Hematopoietic multipotent progenitor cell treated with erythropoietin and hydrocortisone succinate and interleukin-3 and kit ligand, for 4 days (in vitro differentiated cells): ENCODE measurements at places on chromosomes 4 and X.

DNA sequence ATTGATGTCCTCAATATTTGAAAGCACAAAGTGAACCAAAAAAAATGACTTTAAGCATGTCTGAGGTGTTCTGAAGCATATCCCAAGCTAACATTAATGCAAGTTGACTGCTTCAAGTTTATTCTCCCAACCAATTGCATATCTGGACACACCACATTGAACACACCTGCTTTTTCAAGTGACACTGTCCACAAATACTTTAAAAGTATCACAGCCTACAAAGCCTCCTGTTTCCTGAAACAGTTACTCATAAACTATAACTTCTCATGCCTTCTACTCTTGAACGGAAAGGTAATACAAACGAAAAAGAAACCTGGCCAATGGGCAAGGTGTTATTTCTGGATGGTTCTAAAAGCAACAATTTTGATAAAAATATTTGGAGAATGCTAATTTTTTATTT, 1.1 kb downstream of the CDKL2 start:
- DNase-seq, result no peak

DNA sequence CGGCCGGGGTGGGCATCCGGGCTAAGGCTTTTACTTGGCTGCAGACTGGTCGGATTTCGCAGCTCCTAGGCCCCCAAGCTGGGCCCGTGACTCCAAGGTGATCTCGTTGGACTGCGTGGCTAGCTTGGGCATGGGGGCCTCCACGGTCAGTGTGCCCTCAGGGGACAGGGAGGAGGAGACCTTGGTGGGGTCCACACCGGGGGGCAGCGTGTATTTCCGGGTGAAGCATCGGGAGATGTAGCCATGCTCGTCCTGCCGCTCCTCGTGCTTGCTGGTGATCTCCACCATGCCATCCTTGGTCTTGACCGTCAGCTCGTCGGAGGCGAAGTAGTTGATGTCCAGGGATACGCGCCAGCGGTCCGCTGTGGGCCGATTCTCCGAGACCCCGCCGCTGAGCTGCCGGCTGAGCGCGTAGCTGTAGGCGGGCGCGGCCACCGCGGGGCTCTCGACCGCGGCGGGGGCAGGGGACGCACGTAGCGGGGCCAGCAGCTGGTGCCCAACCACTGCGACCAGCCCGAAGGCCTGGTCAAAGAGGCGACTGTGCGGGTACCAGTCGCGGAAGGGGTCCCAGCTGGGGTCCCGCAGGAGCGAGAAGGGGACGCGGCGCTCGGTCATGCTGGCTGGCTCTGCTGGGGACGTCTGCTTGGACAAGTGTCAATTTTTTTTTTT, 881 bp upstream of the CACNA1F start:
- DNase-seq, result no peak

- DNase-seq, result peak; percentile 31
Observed at GRCh38 chrX:40314070-40314469, 216.3 kb upstream of the BCOR start.

DNA sequence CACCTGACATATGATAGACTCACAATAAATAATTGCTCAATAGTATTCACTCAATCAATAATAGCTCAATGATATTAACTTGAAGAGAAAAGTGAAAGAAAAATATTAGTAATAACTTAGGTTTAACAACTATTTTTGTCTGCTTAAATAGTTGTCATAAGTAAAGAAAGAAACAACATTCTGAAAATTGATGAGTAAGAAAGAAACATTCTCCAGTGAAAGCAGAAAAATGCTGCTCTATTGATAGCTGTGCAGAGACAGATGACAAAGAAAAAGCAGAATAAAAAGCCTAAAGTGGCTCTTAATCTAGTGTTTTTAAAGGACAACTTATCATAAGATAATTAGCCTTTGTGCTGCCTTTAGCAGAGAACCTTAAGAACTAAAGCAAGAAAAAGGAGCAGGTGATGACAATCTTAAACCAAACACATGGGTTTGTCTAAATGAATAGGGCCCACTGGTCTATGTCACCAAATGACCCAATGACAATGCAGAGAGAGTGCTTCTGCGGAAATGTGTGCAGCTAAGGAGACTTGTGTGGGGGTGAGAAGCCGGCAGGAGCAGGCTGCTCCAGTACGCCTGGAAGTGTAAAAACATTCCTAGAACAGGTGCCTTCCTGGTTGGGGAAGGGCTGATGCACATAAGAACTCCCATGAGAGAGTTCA, 13.2 kb downstream of the HS3ST1 start:
- DNase-seq, result no peak

GRCh38 chr4:56874166-56874565, 33.5 kb upstream of the REST start:
- no peak for DNase-seq

GRCh38 chrX:43862434-43862833, 19.8 kb downstream of the MAOB start:
- DNase-seq, result no peak

GRCh38 chr4:103075894-103076746, 441 bp downstream of the SLC9B2 start:
- DNase-seq, result peak; percentile 85

- peak; percentile 76 for DNase-seq
Observed at GRCh38 chr4:14008494-14008893, 381.0 kb upstream of the BOD1L1 start.

- DNase-seq, result peak; percentile 88
Observed at GRCh38 chr4:122716825-122717448, 15.6 kb upstream of the BBS12 start.

GRCh38 chr4:2714918-2715317, 41.2 kb downstream of the TNIP2 start:
- no peak for DNase-seq

GRCh38 chrX:39456894-39457604, 640.7 kb downstream of the BCOR start:
- no peak for DNase-seq

DNA sequence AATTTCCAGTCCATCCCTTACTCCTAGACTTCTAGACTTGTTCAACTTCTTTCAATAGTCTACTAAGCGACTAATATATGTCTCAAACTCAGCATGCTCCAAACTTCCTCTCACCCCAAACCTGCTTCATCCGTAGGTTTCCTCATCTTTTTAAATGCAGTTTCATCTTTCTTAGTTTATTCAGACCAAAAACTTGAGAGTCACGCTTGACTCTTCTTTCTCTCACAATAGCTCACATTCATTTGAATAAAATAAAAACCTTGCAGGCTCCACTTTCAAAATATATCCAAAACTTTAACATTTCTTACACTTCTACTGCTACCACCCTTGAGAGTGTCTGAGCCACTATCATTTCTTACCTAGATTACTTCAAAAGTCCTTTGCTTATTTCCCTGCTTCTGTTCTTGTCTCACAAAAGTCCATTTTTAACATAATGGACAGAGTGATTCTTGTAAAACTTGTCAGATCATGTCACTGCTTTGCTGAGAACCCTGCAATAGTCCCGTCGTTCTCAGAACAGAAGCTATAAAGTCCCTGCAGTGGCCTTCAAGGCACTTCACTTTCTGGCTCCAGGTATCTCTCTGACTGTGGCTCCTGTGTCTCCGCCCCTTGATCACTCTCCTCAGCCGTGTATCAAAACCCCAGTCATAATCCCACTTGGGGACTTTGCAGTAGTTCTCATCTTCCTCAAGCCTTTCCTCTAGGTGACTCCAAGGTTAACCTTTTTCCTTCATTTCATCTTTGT, 167.6 kb downstream of the ARHGAP24 start:
- no peak for DNase-seq

DNA sequence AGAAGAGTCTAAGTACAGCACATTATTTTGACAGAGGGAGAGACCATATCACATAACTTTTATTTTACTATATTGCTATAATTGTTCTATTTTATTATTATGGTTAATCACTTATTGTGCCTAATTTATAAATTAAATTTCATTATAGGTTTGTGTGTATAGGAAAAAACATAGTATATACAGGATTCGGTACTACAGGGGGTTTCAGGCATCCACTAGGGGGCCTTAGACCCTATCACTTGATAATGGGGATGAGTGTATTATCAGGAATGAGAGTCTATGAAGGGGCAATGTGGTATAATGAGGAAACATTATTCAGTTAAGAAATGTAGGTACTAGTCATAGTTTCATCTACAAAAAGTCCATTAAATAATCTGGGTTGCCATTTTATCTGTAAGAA, 833.1 kb downstream of the C4orf33 start:
- DNase-seq, result peak; percentile 22

GRCh38 chr4:4693755-4694295, 152.0 kb upstream of the STX18 start:
- DNase-seq, result no peak

- no peak for DNase-seq
Observed at GRCh38 chr4:6368096-6368495, 98.4 kb downstream of the WFS1 start.

GRCh38 chrX:37075892-37076595, 67.9 kb downstream of the FAM47C start:
- no peak for DNase-seq

GRCh38 chr4:37383579-37384229, 139.2 kb downstream of the NWD2 start:
- DNase-seq, result peak; percentile 74

DNA sequence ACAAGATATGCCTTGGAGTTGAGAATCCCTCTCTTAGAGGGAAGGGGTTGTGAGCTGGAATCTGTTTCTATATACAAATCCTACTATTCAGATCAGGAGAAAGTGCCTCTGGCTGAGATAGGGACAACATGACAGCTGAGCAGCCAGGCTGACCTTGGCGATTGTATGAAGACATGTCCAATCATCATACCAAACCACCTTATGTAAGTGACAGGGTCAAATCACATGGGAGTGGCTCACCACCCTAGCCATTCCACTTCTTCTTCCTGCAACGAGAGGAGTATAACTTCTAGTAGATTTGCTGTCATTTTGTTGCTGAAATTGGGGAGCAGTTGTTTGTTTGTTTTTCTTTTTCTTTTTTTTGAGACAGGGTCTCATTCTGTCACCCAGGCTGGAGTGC, 48.3 kb upstream of the TMEM150C start:
- DNase-seq, result no peak

DNA sequence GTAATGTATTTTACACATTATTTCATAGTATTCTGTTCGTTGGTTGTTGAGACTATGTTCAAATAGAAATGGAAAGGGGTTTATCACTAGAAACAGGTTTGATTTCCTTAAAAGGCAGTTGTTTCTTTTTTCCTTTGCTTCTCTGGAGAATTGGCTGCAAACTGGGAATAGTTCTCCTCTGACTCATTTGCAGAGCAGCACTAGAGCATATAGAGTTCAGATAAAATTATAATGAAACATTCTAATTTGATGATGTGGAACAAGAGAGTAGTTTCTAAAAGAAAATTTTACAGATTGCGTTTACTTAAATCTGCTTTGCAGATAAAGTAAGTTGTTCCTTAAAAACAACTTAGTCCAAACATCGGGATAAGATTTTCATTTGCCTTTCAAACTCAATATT, 29.7 kb downstream of the SYNPO2 start:
- no peak for DNase-seq

- DNase-seq, result no peak
Observed at GRCh38 chr4:106032851-106033286, 137.6 kb downstream of the NPNT start.

DNA sequence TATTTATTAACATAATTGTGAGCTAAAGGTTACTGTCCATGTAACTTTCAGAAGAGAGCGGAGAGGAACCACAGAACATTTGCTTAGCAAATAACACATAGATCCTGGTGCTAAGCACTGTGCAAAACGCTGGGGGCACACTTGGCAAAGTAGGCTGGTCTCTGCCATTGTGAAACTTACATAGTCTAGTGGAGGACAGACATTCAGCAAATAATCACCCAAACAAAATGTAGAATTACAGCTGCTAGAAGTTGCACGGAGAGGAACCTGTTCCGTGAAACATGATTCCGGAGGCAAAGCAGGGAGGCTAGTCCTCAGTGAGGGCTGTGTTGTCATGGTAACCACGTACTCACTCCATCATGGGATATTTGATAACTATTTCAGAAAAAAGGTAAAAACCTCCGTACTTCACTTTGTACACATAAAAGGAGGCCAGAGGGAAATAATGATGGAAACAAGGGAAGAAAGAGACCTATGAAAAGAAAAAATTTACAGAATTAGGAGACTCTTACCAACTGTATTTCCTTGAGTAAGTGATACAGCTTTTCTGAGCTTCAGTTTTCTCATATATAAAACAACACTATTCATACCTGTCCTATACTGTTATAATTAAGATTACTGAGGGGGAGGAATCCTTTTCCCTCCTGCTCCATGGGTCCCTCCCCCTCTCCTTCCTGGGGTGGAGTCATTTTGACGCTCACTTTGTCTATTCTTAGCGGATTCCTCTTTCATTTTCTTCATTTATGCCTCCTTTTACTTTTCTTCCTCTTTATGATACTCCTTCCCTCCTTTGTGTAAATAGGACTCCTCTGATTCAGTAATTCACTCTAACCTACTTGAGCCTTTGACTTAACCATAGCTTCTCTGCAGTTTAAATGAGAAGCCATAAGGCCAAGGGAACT, 825 bp upstream of the RASGEF1B start:
- DNase-seq, result peak; percentile 88

GRCh38 chrX:10607233-10607632, 13.2 kb downstream of the MID1 start:
- no peak for DNase-seq

GRCh38 chr4:121144021-121144420, 20.1 kb downstream of the TNIP3 start:
- no peak for DNase-seq

- DNase-seq, result no peak
Observed at GRCh38 chr4:183469936-183470335, 25.5 kb downstream of the CDKN2AIP start.

GRCh38 chr4:63211375-63211774, 1197.9 kb downstream of the TECRL start:
- DNase-seq, result no peak

DNA sequence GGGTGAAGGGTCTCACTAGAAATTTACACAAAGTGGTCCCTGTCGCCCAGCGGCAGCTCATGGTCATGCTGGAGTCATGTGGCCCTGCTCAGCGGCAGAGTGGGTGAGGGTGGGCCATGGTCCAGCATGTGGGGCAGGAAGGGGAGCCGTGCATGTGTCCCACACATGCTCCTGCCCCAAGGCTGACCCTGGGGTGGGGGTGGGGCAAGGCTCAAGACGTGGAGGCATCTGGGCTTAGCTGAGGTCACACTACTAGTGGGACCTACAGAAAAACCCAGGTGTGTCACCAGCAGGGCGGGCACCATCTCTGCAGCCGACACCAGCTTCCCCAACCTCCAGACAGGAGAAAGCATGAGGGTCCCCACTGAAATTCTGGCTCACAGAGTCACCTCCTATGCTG, 42.4 kb downstream of the EVC start:
- DNase-seq, result no peak

DNA sequence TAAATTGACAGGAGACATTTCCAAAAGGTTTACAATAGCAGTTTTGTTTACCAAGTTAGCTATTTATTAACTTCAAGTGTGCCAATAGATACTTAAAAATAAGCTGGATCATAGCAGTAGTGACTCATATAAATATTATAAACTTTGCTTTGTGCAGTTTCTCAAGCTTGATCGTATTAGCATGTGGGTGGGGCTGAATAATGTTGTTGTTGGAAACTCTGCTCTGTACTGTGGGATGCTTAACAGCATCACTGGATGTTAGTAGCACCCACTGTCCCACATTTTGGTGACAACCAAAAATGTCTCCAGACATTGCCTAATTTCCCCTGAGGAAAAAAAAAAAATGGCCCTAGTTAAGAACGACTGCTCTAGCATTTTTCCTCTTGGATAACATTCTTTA, 855.2 kb upstream of the ADGRL3 start:
- DNase-seq, result no peak
